ENCODE measurements at places on chromosomes 16 and 17.

- DNase-seq: no peak
Observed at GRCh38 chr17:8366231-8366630, 10.3 kb downstream of the KRABD2 start.

DNA sequence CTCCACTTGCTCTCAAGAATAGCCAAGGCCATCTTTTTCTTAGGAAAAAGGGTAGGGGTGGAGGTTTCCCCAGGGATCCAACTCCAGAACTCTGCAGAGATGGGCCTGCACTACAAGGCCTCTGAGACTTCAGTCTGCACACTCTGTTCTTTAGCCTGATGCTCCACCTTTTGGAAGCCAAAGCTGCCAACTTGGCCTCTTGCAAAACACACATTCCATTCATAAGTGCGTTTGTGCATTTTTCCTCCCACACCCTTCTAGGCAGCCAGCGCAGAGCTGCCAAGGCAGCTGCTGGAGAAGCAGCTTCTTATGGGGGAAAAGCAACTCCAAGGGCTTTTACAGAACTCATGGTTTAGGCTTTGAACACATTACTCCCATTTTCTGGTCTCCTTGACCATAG lies 45.3 kb downstream of the REXO5 start:
- DNase-seq: no peak

GRCh38 chr17:10992106-10992880 lies 154.4 kb upstream of the PIRT start:
- no peak for DNase-seq

- no peak for DNase-seq
Observed at GRCh38 chr16:28298511-28298878, 6.2 kb downstream of the SBK1 start.

DNA sequence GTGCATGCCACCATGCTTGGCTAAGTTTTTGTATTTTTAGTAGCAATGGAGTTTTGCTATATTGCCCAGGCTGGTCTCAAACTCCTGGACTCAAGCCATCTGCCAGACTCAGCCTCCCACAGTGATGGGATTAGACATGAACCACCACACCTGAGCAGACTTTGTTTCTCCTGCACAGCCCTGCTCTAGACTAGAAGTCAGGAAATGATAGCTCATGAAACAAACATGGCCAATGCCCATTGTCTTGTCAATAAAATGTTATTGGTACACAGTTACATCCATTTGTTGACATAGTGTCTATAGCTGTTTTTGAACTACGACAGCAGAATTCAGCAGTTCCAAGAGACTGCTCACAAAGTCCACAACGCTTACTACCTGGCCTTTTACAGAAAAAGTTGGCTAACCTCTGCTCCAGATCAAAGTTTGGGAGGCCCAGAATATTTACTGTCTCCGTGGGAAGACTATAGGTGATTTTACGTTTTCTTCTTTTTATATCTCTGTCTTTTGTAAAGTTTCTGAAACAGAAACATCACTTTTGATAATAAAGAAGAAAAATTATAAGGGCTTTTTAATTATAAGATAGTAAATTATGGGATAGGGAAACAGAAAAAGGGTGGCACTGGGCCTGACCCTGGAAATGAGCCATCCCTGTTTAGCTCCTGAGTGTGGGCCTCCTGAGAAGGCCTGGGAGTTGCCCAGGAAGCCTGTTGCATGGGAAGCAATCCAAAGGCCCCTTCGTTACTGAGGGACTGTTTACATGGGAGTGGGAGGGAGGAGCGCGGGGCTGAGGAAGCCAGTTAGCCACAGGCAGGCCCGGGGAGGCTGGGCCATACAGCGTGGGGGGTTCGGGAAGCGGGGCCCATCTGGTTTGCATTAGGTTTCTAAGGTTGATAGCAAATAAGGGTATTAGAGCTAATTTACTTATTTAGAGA lies 201.5 kb downstream of the IRF8 start:
- no peak for DNase-seq

DNA sequence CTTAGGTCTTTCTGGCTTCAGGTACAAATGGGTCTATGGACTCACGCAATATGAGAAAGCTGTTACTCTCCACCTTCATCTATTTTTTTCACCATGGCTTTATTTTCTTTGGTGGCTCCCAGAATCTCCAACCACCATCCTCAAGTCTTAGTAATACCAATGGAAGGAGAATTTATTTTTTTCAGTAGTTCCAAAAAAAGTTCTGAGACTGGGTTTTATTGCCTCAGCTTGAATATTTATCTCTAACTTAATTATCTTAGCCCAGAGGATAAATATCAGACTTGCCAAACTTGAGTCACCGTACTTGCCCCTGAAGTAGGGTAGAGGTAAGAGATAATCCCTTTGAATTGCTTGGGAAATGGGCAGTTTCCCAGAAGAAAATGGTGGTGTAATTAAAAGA lies 23.2 kb upstream of the CACNG3 start:
- DNase-seq: no peak

DNA sequence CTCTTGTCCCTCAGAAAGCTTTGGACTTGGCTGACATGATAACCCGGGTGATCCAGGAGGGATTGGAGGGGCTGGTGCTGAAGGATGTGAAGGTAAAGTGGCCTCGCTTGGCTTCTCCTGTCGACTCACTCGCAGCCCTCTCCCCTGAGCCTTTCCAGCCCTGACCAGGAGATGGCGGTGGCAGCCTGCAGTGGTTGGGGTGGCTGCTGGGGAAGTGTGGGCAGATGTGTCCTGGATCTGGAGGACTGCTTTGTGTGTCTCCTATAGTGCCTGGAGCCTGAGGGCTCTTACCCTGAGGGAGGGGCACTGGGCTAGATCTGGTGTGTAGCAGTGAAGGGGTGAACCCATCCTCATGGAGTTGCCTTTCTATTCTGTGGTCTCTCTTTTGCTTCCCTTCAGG lies 17.9 kb downstream of the LIG3 start:
- DNase-seq: peak; percentile 36

Data from NCI-H1694 (cell line).